Bone marrow (tissue), 2 donors: ENCODE measurements at places on chromosomes 16 and 17.

DNA sequence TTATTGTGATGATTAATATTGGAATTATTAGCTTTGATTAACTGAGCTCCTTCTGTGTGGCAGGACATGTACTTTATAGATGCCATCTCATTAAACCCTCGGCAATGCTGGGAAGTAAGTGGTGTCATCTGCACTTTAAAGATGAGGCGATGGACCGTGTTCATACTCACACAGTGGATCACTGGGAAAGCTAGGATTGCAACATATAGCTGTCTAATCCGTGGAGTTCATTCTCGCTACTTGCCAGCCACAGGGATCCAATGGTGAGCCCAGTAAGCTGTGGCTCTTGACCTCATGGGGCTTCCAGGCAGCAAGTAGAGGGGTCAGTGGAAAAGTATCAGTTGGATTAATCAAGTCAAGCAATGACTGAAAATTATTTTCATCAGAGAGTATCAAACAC, 587.9 kb downstream of the CDH13 start:
- DNase-seq = no peak

GRCh38 chr16:87764600-87765472, 950 bp downstream of the KLHDC4 start:
- DNase-seq = no peak

DNA sequence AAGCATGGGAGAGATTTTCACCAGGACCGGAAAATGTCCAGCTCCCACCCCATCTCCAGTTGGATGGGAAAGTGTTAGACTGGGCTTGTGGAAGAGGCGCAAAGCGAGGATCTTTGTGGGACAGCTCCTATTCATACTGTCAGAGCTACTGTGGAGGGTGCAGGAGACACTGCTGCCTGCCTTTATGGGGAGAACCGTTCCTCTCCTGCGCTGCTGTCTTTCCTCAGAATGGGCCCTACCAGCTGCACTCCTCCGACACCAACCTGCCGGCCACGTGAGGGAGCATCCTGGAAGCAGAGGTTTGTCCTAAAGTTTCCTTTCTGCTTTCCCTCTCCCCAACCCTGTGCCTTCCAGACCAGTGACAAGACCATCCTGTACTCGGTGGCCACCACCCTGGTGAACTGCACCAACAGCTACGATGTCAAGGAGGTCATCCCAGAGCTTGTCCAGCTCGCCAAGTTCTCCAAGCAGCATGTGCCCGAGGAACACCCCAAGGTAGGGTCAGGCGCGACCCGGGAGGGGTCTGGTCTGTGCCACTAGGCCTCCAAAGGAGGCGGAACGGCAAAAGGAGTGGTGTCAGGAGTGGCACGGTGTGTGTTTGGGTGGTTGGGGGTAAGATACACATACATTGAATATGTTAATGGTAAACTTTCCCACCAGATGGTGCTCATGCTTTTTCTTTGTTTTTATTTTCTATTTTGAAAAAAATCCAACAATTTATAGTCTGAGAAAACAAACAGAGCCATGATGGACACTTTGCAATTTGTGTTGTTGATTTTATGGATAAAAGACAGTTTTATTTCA, 23.0 kb downstream of the SLC35G3 start:
- DNase-seq = no peak

DNA sequence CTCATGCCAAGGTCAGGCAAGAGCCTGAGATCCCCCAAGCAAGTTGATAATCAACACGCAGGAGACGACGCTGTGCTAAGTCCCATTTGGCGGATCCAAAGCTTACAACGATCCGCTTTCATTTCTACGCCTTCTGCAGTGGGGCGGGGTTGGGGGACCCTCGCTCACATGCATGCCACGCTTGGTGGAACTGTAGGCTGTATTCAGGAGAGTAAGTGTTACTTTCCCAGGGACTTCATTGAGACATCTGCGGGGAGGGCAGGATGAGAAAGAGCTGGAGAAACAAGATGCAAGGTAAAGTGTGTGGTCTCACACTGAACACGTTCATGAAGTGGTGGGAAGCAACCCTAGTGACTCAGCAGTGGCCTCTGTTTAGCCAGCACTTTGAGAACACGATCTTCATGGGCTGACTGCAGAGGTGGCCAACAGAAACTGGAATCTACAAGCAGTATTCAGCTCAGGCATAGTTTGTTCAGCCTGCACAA, 100.5 kb downstream of the XYLT1 start:
- peak; percentile 60 for DNase-seq

DNA sequence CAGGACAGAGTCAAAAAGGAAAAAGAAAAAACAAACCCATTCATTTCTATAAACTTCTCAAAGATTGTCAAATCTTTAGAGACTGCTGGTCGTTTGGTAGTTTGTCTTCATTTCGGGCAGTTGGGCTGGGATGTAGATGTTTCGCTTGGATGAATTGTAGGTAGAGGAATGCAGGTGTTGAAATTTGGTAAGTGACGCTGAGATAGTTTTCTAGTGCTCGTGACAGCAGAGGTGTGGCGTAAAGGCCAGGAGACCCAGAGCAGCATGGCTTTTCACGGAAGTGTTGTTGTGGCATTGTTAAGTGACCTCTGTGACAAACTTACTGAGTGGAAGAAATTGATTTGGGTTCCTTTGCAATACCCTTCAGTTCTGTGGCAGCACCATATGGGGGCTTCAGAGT, 78.2 kb upstream of the CLEC18A start:
- no peak for DNase-seq

DNA sequence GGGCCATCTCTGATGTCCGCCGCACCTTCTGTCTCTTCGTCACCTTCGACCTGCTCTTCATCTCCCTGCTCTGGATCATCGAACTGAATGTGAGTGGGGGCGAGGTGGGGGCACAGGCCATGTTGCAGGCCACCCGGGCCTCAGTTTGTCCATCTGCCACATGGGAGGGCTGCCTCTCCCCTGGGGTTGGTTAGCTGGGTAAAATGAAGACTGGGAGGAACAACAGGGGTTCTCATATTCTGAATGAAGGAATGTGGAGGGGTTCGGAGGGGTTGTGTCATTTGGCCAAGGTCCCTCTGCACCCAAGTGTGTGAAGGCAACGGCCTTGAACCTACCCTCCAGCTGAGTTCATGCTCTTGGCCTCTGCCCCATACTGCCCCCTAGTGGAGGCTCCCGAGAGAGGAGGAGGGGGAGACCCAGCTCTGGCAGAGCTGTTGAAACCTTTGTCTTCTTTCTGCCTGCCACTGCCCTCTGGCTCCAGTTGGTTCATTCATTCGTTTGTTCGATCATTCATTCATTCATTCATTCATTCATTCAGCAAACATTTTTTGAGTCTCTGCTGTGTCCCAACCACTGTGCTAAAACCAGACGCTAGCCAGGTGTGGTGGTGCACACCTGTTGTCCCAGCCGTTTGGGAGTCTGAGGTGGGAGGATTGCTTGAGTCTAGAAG, 11.4 kb upstream of the TCAP start:
- no peak for DNase-seq

GRCh38 chr17:3935140-3935542, 18.9 kb upstream of the P2RX1 start:
- DNase-seq = peak; percentile 5

DNA sequence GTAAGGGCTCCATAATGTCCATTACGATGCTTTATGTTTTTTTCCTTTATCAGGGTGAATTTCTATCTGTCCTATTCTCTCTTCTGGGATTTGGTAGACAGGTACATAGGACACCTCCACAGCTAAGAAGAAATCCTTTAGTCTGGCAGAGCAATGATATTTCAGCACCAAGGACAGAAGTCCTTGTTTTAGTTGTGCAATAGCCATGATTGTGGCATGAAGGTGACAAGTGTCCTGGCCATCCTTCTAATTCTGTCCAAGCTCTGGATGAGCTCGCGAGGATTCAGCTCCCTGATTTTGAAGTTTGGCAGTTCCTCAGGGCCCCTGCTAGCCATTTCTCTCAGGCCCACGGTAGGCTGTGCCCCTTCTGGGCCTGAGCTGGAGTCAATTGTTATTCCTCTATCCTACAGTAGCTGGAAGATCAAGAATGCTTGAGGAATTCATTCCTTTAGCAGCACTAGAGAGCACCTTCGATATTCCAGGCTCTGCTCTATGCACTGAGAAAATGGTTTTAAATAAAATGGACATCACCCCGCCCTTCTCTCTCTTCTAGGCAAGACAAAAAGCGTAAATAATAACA, 320.8 kb downstream of the XYLT1 start:
- no peak for DNase-seq

GRCh38 chr17:40366076-40366860, 1.7 kb upstream of the GJD3 start:
- no peak for DNase-seq
